ENCODE measurements at places on chromosomes 6 and 20.
A peak's percentile ranks its signal among the peaks of the same experiment; 100 is the strongest.

DNA sequence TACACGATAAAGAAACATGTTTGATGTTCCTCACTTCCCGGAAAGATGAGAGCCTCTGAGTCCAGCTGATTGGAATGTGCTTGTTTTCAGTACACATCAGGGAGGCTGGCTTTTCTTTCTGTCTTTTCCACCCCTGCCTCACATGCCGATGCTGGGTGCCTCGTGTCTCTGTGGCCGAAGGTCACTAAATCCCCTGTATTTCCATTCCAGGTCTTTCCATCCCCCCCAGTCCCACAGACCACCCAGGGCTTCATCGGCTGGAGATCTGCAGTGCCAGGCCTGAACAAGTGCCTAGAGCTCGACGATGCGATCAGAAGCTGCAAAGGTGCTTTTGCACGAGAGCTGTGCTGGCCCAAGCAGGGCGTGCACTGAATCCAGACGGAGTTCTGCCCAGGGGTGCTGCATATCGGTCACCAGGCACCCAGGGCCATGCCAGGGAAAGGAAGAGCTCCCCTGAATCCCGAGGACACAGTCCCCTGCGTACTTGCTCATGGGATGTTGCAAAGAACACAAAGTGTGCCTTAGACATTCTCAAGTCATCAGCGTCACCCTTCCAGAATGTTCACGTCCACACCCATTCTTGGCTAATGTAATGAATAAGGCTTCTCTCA is 67.9 kb downstream of the ANKRD60 start:
- no peak for DNase-seq

DNA sequence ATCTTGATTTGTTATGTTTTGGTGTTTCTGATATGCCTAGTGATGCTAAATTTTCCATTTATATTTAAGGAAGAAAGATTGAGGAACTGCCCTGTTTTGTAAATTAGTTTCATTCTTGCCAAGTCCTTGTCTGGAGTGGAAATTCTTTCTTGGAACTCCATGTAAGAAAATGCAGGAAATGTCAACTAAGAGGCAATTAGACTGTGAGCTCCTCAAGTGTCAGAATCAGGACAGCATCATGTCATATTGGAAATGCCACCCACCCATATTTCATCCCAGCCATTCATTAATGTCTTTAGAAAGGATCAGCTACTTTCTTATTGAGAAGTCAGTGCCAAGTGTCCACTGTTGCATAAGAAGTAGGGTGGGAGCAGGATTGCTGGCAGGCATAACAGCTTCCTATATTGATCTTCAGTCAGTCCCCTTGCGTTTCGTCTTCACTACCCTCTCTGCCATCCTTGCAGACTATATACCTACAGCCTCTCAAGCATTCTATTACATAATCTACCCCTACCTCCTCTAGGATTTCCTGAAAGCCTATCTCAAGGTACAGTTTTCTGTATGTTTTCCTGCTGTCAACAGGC is 42.4 kb downstream of the HAO1 start:
- no peak for DNase-seq

DNA sequence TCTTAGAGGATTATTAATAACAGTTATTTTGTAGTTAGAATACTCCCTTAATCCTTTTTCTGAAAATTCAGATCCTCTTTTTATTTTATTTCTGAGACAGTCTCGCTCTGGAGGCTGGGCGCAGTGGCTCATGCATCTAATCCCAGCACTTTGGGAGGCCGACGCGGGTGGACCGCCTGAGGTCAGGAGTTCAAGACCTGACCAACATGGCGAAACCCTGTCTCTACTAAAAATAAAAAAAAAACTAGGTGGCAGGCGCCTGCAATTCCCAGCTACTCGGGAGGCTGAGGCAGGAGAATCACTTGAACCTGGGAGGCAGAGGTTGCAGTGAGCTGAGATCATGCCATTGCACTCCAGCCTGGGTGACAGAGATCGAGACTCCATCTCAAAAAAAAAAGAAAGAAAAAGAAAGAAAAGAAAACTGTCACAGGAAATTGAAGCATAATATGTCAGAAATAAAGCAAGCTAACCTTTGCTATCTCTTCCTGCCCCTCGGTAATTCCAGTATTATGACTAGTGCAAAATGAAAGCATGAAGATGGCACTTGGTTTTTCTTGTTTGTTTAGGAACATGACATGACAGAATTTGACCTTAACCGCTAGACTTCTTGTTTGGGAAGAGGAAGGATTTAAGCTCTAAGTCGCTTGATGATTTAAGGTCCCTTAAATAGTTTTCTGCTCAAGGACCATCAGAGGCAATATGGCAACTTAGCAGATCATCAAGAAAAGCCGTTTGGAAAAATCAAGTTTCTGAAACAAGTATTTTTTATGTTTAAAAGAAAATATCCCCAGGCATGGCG is 1.8 kb upstream of the RBM39 start:
- DNase-seq: no peak

DNA sequence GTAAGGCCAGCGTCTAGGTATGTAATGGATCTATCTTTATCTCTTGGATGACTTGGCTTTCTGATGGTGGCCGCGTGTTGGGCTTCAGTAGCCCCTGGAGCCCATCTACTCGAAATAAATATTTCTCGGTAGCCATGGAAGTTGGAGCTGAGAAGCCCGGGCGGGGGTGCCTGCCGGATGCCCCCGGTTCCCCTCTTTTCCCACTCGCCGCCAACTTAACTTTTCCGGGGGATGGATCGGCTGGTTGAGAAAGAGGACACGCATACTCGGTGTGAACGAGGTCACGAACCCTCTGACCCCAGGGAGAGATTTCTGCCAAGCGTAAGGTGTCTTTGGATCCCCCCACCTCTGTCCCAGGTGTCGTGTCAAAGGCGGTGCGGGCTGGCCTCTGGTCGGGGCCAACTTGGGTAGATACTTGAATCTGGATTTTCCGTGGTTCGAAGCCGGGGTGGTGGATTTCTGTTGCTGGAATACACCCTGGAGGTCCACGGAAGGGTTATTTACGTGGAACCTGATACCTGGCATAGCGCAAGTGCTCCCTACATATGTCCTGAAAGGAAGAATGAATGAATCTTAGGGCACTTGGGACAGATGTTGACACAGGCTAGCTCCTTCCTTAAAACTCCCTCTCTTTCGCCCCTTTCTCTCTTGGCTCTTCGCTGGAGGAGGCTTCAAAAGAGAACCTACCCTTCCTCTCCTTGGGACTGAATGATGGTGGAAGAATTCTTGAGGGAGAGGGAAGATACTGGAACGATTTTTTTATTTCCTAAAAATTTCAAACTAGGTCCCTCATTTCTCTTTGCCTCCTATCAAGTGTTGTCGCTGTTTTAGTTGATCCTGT is 996 bp downstream of the DOK5 start:
- DNase-seq: no peak

DNA sequence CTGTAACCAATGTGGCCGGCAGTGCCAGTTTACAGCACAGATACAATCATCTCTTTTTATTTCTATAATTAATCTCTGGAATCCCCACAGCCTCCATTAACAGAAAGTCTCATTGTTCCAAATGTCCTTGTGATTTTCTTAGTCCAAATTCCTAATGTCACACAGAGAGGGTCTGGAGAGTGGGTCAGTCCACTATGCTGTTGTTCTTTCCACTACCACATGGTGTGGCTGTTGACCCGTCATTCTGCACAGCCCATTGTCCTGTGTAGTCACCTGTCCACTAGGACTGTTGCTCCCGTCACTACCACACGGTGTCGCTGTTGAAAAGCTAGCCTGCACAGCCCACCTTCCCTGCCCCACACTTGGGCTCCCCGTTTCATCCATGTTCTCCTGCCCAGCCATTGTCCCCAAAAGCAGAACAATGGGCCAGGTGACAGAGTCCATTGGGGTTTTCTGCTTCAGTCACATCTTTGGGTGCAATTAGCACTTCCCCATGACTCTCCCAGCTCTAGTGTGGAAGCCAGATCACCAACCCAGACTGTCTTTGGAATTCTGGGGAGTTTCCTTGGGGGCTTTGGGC is 8.6 kb upstream of the LBP start:
- peak; percentile 79 for DNase-seq

GRCh38 chr6:14888575-14889000 is 357.3 kb upstream of the JARID2 start:
- DNase-seq: no peak

GRCh38 chr6:7992002-7992815 is 72.0 kb downstream of the BLOC1S5 start:
- DNase-seq: no peak

GRCh38 chr6:39508515-39508914 is 186.0 kb upstream of the KCNK16 start:
- peak; percentile 47 for DNase-seq

- no peak for DNase-seq
These were observed 51.7 kb downstream of the NCOA6 start for GRCh38 chr20:34773726-34774125.

GRCh38 chr20:51026269-51026668 is 3.4 kb upstream of the KCNG1 start:
- no peak for DNase-seq

GRCh38 chr6:130282234-130282995 is 59.7 kb upstream of the SAMD3 start:
- no peak for DNase-seq

DNA sequence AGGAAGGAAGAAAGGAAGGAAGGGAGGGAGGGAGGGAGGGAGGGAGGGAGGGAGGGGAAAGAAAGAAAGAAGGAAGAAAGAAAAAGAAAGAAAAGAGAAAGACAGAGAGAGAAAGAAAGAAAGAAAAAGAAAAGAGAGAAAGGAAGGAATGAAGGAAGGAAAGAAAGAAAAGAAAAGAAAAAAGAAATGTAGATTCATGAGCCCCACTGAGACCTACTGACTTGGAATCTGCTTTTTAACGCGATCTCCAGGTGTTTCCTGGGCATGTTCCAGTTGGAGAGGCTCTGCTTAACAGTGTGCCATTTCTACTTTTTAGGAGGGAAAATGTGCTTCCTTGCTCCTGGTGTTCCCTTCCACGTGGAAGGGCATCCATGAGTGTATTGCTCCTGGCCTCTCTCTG is 16.4 kb downstream of the DEFB132 start:
- DNase-seq: no peak

DNA sequence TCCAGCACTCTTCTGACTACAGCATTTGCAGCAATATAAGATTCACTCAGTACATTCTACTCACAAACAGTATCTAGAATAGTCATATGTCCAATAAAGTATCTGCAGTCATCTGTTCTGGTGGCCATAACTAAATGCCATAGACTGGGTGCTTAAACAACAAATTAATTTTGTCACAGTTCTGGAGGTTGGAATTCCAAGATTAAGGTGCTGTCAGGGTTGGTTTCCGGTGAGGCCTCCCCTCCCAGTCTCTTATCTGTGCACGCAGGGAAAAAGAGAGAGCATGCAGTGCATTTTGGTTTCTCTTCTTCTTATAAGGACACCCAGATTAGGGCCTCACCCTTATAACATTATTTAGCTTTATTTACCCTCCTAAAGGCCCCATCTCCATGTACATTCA is 21.3 kb upstream of the NUS1 start:
- DNase-seq: no peak

DNA sequence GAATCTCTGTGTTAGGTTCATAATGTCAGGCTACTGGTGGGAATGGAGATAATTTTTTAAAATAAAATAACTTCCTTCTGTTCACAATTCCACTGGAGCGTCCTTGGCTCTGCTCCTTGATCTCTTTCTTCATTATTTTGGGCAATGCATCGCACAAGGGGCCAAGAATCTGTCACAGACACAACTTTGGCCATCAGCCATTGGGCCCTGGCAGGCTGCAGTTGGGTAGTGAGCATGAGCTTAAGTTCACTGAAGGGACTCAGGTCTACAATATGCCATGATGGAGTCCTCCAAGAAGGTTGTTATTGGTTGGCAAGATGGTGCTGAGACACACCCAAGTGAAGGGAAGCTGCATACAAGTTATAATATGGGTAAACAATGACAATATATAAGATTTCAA is 40.0 kb downstream of the CYP39A1 start:
- no peak for DNase-seq

DNA sequence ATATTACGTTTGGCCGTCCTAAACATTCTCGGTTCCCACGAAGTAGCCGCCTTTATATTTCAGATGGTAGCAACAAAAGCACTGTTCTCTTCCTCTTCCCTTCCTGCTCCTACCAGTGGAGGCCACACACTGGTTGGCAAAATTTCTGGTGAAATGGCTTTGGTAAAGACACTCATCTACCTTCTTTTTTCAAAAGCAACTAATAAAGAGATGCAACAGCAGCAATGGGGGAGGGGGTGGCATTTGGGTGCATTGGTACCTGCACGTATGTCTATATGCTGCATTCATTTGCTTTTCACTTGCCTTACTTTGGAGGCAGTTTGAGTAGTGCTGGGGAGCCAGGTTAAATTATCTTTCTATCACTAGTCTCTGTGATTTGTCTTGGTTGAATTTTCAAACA is 6.0 kb downstream of the POU3F2 start:
- no peak for DNase-seq

- DNase-seq: no peak
These were observed 43.2 kb downstream of the KAT14 start for GRCh38 chr20:18180815-18181214.

- no peak for DNase-seq
These were observed 12.9 kb upstream of the TBC1D22B start for GRCh38 chr6:37244430-37245310.

- DNase-seq: peak; percentile 64
These were observed 80.0 kb upstream of the EYA2 start for GRCh38 chr20:46814366-46815232.

DNA sequence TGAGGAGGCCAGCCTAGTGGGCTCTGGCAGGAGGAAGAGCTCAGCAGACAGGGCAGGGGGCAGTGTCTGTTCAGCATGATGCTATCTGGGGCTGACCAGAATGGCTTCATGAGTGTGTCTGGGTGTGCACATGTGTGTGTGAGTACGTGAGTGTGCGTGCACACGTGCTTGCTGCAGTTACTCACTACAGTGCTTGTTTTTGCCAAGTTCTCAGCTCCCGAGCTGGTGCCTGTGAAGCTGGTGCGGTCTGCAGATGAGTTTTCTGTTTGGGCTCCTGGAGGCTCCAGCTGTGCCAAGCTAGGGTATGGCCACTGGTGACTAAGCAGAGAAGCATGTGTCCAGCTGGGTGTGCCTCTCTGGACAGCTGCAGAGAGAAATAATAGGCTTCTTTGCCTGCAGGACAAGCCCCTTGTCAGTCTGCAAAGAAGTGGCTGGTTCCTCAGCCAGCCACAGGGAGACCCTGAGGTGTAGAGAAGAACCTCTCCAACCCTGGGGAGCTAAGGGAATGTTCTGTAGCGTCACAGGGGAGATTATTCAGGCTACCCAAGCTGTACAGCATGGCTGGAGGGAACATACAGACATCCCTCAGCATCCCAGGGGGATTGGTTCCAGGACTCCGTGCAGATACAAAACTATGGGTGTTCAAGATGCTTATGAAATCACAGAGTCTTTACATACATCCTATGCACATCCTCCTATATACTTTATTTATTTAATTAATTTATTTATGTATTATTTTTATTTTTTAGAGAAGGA is 40.2 kb upstream of the FAM50B start:
- no peak for DNase-seq

- peak; percentile 57 for DNase-seq
These were observed 507 bp upstream of the VGLL2 start for GRCh38 chr6:117264692-117265409.

DNA sequence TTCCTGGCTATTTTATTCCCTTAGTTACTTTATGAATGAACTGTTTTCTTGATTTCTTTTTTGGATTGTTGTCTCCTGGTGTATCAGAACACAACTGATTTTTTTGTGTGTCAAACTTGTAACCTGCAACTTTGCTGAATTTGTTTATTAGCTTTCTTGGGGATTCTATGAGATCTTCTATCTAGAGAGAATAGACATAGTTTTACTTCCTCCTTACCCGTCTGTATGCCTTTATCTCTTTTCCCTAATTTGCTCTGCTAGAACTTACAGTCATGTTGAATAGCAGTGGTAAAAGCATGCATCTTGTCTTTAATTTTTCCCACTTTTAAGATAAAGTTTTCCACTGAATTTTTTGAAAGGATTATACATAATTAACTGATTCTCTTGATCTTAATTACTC is 13.2 kb downstream of the RNF146 start:
- no peak for DNase-seq
